ENCODE measurements at places on chromosomes 11 and 22.

GRCh38 chr11:36500315-36500721, 9.8 kb downstream of the TRAF6 start:
- no peak for DNase-seq

DNA sequence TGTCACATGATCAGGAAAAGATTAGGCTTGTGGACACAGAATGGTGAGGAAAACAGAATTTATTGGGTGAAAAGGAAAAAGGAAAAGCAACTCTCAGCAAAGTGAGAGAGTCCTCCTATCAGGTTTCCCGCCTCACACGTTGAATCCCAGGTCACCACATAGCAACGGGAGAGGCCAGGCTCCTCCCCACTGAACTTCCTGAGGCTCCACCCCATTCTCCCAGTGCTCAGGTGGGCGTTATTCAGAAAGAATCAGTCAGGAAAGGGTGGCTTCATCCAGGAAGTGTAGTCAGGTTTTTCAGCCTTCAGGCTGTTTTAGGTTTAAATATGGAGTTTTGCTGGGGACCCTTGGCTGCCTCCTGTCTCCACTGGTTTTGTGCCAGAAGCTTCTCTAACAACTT, 66.9 kb downstream of the SPON1 start:
- no peak for DNase-seq

- no peak for DNase-seq
Measured at GRCh38 chr11:22555881-22556280, 69.7 kb downstream of the FANCF start.

DNA sequence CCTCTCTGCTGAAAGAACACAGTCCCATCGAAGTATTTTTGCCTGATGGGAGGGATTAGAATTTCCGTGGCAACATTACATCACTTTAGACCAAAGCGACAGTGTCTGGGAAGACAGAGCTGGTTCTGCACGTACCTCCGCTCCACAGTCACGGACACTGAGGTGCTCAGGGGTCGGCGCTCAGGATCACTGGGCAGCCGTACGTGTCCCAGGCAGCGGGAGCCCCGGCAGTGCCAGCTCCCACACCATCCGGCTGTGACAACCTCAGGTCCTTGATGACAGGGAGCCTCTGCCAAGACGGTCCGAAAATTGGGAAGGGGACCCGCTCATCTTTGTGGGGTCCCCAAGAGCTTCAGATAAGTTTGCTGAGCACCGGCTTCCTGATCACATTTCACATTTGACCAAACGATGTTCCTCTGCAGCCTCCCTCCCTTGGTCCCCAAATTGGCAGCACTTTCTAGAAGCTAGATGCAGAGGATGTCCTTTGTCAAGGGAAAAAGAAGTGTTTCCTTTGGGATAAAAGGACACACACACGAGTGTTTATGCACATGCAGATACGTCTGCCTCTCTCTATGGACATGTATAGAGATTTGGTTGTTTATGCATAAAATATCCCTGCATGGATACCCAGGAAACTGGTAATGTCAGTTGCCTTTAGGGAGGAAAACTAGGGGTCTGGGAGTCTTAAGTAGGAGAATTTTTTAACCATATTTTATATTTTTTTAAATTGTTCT, 61.6 kb upstream of the LINC01488 start:
- no peak for DNase-seq
